GM12891 (cell line): ENCODE measurements at places on chromosomes 3 and 15.

- DNase-seq, result no peak
Measured at GRCh38 chr3:36366308-36366707, 14.0 kb upstream of the STAC start.

GRCh38 chr3:55091381-55092225, 163.7 kb upstream of the LRTM1 start:
- no peak for DNase-seq

DNA sequence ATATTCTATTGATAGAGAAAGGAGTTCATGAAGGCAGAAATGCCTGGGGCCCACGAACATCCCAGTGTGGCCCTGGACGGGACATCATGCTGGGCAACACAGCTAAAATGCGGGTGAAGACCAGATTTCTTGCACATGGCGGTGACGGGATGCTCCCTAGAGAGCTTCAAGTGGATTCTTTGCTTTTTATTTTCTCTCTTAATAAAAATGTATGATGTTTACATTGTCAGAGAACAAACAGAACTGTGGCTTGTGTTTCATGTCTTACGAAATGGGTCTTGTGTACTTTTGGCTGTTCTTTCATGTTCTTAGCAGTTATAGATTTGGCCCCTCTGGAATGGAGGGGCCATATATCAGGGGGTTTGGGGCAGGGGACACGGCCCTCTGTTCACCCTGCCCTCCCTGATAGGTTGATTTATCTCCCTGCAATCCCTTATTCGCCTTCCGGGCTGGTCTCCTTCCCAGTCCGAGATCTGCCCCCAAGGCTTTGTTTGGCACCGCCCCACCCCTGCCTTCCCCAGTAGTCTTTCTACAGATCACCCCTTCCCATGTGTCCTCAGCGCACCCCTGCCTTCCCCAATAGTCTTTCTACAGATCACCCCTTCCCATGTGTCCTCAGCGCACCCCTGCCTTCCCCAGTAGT, 68.7 kb upstream of the CGNL1 start:
- DNase-seq, result no peak

DNA sequence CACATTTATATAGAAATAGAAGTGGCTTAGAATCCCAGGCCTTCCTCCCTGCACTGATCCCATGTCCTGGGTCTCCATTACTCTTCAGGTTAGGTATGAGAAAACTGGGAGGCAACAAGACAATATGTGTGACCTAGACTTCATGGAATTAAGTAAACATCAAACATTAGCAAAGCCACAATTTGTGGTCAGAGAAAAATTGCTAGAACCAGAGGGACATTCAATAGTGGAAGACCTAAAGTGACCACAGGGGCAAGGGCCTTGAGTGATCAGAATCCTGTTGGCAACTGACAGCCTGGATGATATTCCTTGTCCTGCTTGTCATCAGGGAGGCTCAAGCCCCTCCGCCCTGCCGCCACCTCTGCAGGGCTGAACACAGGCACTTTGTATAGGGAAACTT, 322.8 kb upstream of the CTNNB1 start:
- DNase-seq, result no peak
